ENCODE measurements at places on chromosomes 12 and 14.

DNA sequence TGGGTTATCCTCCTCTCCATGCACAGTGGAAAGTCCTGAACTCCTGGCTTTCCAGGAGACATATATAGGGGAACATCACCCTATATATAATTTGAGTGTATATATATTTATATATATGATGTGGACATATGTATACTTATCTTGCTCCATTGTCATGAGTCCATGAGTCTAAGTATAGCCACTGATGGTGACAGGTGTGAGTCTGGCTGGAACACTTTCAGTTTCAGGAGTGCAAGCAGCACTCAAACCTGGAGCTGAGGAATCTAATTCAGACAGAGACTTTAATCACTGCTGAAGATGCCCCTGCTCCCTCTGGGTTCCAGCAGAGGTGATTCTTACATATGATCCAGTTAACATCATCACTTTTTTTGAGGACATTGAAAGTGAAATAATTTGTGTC is 4.4 kb downstream of the SSTR1 start:
- DNase-seq, result no peak

DNA sequence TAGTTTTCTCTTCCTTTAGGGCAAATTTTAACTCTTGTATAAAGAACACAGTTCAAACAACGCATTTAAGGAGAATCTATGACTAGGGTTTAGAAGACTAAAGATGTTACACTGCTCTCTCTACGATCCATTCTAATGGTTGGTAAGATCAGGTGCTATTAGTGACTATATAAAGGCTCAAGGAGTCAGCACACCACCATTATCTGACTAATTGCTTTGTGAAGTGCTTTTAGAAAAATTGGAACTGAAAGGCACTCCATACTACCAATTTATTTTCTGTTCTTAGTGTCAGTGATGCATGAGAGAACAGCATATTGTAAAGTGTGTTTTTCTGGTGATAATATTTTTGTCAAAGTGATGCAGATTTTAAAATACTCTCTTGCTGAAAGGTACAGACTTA is 136.8 kb downstream of the SYT1 start:
- no peak for DNase-seq

- no peak for DNase-seq
Measured at GRCh38 chr14:89454996-89455395, 38.0 kb upstream of the FOXN3 start.

- no peak for DNase-seq
Measured at GRCh38 chr12:131385313-131386166, 325.4 kb upstream of the SFSWAP start.

DNA sequence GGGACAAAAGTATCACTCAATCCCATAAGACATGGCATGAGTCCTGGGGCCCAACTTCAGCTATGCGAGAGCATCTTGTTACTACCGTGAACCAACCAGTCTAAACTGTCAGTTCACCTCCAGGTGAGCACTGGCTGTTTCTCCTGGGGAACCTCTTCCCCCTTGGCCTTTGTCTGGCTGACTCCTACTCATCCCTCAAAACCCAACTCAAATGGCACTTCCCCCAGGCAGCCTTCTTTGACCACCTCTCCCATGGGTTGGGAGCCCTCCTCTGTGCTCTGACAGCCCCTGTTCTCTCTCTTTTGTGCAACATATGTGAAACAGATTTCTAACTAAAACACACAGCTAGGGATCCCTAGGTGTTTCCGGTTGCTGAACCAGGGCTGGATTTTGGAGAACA is 37.7 kb downstream of the FOXN4 start:
- DNase-seq, result no peak

DNA sequence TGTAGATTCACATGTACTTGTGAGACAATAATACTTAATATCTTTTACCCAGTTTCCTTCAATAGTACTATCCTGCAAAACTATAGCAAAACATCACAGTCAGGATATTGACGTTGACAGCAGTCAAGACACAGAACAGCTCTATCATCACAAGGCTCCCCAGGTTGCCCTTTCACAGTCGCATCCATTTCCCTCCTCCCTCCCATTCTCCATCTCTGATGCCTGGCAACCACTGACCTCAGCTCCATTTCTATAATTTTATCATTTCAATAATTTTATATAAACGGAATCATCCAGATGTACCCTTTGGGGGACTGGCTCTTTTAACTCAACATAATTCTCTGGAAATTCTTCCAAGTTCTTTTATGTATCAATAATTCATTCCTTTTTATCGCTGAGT is 81.5 kb downstream of the PLXNC1 start:
- DNase-seq, result no peak

DNA sequence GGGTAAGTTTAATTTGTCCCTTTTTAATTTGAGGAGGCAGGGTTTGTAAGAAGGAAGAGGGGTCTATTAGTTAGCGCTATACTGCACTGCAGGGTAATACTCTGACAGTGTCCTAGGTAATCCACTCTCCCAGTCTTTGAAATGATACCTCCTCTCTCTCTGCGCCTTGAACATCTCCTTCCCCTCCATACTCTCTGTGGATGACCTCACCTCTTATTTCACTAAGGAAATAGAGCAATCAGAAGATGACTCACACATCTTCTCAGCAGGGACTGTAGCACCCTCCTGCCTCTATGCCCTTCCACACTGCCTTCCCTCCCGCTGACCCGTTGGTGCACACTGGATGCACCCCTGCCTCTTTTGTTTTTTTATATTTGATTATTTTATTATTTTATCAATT is 94.2 kb downstream of the GRIP1 start:
- no peak for DNase-seq

GRCh38 chr12:92079054-92079385 is 66.6 kb downstream of the BTG1 start:
- DNase-seq, result no peak

- DNase-seq, result no peak
Measured at GRCh38 chr14:89237921-89238529, 179.0 kb downstream of the FOXN3 start.

GRCh38 chr14:95132760-95133159 is 24.6 kb downstream of the DICER1 start:
- no peak for DNase-seq

DNA sequence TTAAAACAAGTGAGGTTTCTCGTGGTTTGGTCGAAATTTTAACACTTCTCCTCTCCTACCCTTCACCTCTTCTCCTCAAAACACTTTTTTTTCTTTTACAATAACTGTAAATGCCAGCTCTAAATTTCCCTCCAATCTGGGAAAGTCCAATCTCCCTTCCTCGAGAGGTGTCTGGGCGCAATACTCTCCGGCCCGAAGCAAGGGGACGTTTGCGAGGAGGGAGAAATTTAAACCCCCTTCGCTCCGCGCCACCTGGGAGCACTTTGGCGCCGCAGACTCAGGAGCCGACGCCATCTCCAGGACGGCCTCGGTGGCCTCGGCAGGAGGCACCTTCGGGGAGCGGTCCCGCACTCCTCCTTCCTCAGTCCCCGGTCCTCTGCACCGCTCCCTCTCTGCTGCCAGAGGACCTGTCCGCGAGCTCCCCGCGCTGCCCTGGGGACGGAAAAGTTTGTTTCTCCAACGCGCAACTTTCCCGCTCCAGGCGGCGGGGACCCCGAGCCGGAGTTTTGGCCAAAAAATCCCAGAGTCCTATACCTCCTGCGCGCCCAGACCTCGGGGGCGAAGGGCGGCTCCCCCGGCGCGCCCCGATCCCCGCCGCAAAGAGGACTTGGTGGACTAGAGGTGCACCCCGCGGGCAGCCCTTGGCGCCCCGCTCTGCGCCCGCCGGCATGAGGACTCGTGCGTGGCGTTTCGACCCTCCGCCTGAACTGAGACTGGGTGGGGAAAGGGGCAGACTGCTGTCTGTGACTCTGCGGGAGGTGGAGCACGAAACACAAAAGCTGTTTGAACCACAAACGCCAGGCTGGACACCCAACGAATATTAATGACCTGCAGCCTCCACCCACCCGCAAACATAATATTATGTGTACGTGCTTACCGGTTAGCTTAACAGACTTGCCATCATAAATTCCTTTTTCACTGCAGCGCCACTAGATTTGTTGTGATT is 95.2 kb upstream of the HMGA2 start:
- no peak for DNase-seq

GRCh38 chr12:68400226-68400829 is 68.2 kb upstream of the MDM1 start:
- no peak for DNase-seq

DNA sequence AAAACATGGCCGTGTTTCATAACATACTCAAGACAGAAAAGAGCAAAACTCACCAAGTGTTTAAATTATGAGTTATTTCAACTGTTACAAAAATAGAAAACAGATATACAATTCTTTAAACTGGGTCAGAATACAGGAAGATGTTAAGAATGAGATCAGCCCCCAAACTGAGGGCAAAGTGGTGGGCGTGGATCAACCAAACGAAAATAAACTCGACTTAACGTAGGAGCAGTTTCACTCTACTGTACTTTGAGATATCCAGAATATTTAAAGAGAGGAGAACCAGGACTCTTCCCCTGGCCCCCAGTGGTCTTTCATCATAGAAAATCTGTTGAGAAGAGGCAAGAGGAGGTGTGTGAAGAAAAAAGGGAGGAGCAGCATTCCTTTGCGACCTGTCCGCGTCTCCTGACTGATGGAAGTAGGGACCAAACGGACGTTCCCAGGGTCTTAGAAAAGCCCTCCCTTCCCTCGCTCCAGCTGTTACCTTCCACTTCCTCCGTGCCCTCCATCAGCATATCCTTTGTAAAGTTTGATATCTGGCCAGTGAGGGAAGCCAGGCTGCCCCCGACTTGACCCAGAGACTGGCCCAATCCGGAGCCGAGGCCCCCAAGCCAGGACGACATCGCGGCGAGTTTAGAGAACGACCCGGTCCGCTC is 668 bp downstream of the TRIP11 start:
- DNase-seq, result peak; percentile 18

- DNase-seq, result peak; percentile 18
Measured at GRCh38 chr12:12890543-12891079, 751 bp upstream of the GPRC5A start.

DNA sequence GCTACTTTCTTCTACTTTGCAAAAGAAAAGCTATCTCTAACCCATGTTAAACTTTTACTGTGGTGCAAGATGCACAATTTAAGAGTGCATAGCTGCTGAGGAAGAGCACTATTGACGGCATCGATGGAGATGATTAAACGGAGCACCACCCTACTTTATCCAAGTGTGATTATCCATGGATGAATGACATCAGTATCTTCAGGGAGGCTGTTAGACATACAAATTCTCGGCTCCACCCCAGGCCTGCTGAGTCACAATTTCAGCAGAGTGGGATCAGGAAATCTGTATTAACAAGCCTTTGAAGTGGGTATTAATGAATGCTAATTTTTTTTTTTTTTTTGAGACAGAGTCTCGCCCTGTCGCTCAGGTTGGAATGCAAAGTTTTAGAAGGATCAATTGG is 16.2 kb downstream of the SLC2A14 start:
- DNase-seq, result no peak

DNA sequence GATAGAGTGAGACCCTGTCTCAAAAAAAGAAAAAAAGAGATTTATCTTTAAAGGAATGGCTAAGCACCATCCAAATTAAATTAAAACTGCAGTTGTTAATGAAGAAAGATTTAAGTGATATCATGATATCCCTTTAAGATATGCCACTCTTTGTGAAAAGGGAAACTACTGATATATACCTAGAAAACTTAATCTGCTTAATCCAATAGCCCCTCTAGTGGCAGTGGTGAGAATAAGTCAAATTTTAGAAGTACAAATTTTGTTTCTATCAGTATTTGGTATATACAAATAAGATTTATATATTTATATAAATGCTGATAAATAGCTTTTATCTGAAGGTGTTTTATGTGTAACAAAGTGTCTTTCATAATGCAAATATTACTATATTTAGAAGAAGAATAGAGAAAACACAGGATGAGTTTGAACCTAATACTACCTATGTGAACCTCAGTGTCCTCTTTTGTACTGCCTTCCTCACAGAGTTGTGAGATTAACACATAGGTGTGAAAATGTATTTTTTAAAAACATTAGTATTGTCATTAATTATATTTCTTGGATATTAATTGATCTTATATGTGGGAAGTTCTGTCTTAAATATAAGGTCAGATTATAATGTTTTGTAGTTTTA is 51.4 kb upstream of the GARIN2 start:
- no peak for DNase-seq

DNA sequence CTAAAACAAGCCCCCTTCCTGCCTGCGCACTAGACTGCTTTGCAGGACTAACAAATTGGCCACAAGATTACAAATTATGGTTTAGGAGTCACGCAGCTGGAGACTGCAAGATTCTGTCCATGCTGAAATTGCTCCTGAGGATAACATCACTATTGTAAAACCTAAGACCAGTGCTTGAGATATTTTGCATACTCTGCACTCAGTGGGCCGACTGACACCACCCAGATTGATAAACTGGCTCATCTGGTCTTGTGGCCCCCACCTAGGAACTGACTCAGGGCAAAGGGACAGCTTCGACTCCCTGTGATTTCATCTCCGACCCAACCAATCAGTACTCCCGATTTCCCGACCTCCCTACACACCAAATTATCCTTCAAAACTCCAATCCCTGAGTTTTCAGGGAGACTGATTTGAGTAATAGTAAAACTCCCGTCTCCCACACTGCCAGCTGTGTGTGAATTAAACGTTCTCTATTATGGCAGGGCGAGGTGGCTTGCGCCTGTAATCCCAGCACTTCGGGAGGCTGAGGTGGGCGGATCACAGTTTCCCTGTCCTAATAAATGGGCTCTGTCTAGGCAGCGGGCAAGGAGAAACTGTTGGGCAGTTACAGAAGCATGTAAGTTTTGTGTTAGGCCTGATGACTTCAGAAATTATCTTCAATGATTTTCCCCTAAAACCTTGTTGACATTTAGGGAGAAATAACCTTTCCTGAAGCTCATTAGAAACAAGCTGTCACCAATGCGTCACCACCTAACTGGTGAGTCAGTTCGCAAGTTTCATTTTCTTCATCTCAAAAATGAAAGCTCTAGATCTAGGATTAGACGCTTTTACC is 5.3 kb upstream of the UBC start:
- DNase-seq, result no peak

GRCh38 chr12:7694556-7695236 is 879 bp downstream of the GDF3 start:
- DNase-seq, result no peak

GRCh38 chr14:68018598-68018997 is 199.0 kb downstream of the RAD51B start:
- DNase-seq, result no peak

- peak; percentile 40 for DNase-seq
Measured at GRCh38 chr12:66087365-66087943, 43.1 kb downstream of the LLPH start.

- no peak for DNase-seq
Measured at GRCh38 chr14:92466059-92466458, 47.5 kb upstream of the RIN3 start.

GRCh38 chr12:72134246-72135020 is 137.7 kb upstream of the TRHDE start:
- DNase-seq, result no peak

- DNase-seq, result no peak
Measured at GRCh38 chr12:5481645-5482044, 49.7 kb downstream of the NTF3 start.

- DNase-seq, result no peak
Measured at GRCh38 chr14:88798156-88798555, 5.4 kb upstream of the EML5 start.

DNA sequence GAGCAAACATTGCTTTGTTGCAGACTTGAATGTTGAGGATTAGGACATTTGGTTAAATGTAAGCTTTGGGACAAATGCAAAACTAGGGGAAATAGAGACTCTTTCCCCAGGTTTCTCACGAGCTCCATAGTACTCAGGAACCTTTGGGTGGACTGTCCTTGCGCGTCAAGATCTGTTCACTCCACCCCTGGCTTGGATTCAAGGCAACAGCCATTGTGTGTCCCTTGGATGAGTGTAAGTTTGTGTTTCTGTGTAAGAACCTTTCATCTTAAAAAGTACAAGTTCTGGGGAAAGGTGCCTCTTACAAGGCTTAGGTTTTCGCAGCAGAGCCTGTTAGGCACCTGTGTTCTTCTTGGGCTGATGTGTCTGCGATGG is 3.7 kb downstream of the SUSD6 start:
- DNase-seq, result no peak

- DNase-seq, result no peak
Measured at GRCh38 chr12:93366422-93366821, 11.3 kb upstream of the NUDT4 start.

Measured in stimulated activated CD4-positive, alpha-beta T cell treated with anti-CD3 and anti-CD28 coated beads, Interleukin-12 subunit alpha, Interleukin-12 subunit beta, amount 100 ng/mL, for 4 hours (primary cell).